ENCODE measurements at places on chromosomes 11 and 22. TPM values are rescaled to one million over a fixed set of nuclear protein-coding genes. Genes with fewer than 3 reads are reported as not detected.
A peak's percentile ranks its signal among the peaks of the same experiment; 100 is the strongest.

DNA sequence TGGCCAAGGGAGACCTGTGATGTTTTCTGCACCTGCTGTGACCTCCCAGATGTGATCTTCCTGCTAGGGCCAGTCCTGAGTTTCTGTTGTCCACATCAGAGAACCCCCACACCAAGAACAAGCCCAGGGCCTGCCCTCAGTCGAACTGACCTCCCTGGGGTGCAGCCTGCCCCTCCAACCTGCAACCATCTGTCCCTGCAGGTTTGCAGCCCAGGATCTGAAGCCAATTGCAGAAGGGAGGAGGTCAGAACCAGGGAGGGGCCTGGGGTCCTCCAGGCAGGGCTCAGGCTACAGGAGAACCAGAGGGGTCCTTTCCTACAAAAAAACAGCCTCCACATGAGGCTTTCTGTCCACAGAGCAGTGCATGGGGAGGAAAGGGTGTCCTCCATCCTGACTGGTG lies 807 bp downstream of the TRIM3 start:
- DNase-seq: no peak
- H3K36me3 ChIP-seq: no peaks in the 10 kb centered on the region
- H3K27ac ChIP-seq: peak overlapping the region; percentile 98
- H3K4me1 ChIP-seq: peaks cover 11% of the 10 kb centered on the region
- peak overlapping the region; percentile 75 for H3K4me3 ChIP-seq

DNA sequence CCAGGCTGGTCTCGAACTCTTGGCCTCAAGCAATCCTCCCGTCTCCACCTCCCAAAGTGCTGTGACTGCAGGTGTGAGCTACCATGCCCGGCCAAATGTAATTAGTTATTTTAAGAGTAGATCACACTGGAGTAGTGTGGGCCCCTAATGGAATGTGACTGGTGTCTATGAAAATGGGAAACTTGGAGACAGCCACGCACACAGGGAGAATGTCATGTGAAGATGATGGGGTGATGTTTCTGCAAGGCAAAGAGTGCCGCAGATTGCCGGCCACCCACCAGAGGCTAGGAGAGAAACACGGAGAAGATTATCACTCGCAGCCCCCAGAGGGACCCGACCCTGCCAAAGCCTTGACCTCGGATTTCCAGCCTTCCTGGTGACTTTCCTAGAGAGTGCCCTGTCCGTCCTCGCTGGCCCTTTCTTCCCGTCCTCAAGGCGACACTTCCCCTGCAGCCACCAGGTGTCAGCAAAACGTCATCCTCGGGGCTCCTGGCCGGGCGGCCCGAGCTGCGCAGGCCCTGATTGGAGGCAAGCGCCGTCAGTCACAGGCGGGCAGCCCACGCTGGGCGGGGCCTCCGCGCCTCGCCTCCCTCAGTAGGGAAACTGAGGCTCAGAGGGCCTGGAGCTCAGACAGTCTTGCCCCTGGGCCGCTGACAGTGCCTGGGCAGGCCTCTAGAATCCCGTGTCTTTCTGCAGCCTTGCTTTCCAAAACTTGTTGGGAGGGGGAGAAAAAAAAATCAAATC lies 16.3 kb downstream of the CRYBB2 start:
- no peak overlapping the region for H3K27ac ChIP-seq
- H3K36me3 ChIP-seq: no peaks in the 10 kb centered on the region
- no peaks in the 10 kb centered on the region for H3K4me1 ChIP-seq
- peaks cover 7% of the 10 kb centered on the region for H3K27me3 ChIP-seq
- H3K4me3 ChIP-seq: no peak overlapping the region

GRCh38 chr22:30048681-30049080 lies 31.6 kb upstream of the HORMAD2 start:
- no peaks in the 10 kb centered on the region for H3K27me3 ChIP-seq
- H3K27ac ChIP-seq: no peak overlapping the region
- no peak overlapping the region for H3K4me3 ChIP-seq
- H3K36me3 ChIP-seq: no peaks in the 10 kb centered on the region
- H3K4me1 ChIP-seq: no peaks in the 10 kb centered on the region

The ABCC8 gene
- total RNA-seq: 10.5 TPM

The APOL4 gene
- total RNA-seq: 15.0 TPM
